ENCODE measurements at places on chromosomes 4 and X. TPM values are rescaled to one million over a fixed set of nuclear protein-coding genes. Genes with fewer than 3 reads are reported as not detected.

The UGT2B28 gene
- total RNA-seq: not detected

The CLCN4 gene
- 66.1 TPM for total RNA-seq

The PSAPL1 gene
- total RNA-seq: under 0.01 TPM

The TRPC5OS gene
- total RNA-seq: not detected

The CPZ gene
- 2.5 TPM for total RNA-seq

The CPE gene
- total RNA-seq: 349 TPM

The TKTL1 gene
- 3.4 TPM for total RNA-seq

The SPANXD gene
- total RNA-seq: not detected

The CXorf65 gene
- total RNA-seq: not detected

The S100G gene
- total RNA-seq: not detected

The TMEM31 gene
- not detected for total RNA-seq

The CENPE gene
- total RNA-seq: 3.4 TPM

The KDR gene
- 16.5 TPM for total RNA-seq

The FAAH2 gene
- 3.7 TPM for total RNA-seq

The USP9X gene
- total RNA-seq: 210 TPM

The MBNL3 gene
- total RNA-seq: 2.2 TPM

The ODAM gene
- not detected for total RNA-seq

The FAM149A gene
- 30.5 TPM for total RNA-seq

The YY2 gene
- total RNA-seq: 0.98 TPM

The CXCL11 gene
- total RNA-seq: not detected

The TNIP3 gene
- under 0.01 TPM for total RNA-seq

Measured in temporal lobe (tissue), 4 donors.